ENCODE measurements at places on chromosomes 6 and 20.

- DNase-seq: no peak
Measured at GRCh38 chr6:2630359-2630758, 120.4 kb downstream of the MYLK4 start.

GRCh38 chr6:45655745-45656476 is 278.2 kb upstream of the SUPT3H start:
- DNase-seq: no peak

GRCh38 chr6:141677598-141678211 is 455.0 kb upstream of the GJE1 start:
- DNase-seq: no peak

DNA sequence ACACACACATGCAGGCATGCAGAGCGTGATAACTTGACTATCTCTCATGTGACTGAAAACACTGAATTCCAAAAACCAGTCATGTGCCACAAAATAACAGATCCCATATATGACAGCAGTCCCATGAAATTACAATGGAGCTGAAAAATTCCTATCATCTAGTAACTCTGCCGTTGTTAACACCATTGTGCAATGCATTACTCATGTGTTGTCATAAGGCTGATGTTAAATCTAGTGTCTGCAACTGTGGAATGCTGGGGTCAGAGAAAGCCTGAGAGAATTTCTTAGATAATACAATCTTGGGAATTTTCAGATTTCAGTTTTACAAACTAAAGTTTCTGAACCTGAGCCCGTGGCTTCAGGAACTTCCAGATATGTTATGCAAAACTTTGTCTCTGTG is 70.2 kb downstream of the LYRM4 start:
- no peak for DNase-seq

DNA sequence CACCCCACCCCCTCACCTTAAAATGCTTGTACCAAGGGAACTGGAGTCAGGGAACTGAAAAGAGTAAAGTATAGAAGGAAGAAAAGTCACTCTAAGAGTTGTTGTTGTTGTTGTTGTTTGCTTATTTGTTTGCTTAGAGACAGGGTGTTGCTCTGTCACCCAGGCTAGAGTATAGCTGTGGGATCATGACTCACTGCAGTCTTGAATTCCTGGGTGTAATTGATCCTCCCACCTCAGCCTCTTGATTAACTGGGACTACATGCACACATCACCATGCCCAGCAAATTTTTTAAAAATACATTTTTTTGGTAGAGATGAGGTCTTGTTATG is 681.6 kb upstream of the GJE1 start:
- no peak for DNase-seq

- no peak for DNase-seq
Measured at GRCh38 chr20:25042531-25043498, 15.1 kb downstream of the ACSS1 start.

DNA sequence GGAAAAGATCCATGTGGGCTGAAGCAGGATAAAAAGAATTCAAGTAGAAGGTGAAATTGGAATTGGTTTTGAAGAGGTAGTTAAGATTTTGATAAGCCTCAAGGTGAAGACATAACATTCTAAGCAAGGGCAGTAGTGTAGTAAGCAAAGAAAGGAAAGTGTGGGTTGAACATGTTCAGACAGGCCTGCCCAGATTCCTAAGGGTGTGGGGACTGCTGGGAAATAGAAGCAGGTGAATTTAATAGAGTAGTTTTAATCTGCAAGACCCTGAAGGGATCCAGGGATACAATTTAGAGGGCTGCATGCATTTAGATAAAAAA is 19.1 kb downstream of the TAB2 start:
- no peak for DNase-seq

DNA sequence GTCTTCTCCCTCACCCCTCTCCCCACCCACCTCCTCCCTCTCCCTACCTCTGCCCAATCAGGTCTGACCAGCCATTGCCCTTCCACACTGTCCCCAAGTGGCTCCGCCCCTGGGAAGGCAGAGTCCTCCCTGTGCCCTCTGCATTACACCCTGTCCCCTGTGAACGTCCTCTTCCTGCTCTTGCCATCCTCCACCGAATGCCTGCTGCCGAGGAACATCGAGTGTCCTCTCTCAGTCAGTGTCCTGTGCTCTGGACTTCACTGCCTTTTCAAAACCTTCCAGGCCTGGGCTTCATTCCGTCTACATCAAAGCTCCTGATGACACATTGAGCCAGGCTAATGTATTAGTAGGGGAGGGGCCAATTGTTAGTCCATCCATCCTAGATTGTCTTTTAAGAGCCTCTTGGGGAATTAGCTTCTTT is 3.3 kb upstream of the PACSIN1 start:
- DNase-seq: no peak
